Esophagus muscularis mucosa (tissue), 4 donors: ENCODE measurements at places on chromosomes 3 and 15. TPM values are rescaled to one million over a fixed set of nuclear protein-coding genes. Genes with fewer than 3 reads are reported as not detected.

PP2D1 gene
- not detected for total RNA-seq

DUOX1 gene
- 0.58 TPM for total RNA-seq

LTK gene
- 2.4 TPM for total RNA-seq

DNA sequence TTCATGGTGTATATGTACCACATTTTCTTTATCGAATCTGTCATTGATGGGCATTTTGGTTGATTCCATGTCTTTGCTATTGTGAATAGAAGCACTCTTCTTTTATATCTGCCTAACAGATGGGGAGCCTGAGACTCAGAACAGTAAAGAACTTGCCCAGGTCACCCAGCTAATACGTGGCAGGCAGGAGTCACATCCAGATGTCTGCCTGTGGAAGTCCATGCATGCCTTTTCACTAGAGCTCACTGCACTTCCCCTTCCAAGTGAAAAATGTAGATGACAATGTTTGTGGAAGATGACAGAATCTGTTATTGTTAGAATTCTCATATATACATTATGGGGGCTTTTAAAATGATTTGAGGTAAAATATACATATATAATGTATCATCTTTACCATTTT lies 165.0 kb downstream of the PDZRN3 start:
- no peaks in the 10 kb centered on the region for H3K27me3 ChIP-seq
- no peaks in the 10 kb centered on the region for H3K36me3 ChIP-seq
- no peak for DNase-seq
- no peak overlapping the region for H3K4me3 ChIP-seq

DNA sequence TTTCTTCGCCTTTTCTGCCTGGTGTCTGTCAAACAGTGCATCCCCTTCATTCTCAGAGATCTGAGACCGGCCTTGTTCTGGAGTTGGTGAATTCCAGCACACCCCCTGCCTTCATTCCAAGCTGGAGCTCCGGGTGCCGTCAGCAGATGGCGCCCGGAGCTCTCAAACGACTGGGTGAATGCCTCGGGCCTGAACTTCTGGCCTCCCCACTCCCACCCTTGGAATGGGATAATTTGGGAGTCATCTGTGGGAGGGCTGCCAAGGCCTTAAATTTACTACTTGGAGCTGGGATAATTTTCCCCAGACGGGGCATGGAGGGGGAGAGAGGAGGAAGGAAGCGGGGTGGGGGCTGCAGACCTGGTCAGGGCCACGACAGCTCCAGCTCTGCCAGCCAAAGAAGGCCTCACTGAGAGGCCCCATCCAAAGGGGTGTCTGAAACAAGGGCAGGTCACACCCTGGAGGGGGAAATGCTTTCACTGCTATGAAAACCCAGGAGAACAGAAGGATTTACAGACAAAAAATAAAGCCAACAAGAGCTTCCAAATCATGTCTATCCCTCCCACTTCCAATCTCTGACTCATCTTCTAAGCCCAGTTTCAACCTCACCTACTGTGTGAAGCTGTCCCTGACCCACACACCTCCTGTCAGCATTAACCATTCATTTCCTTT lies 187.9 kb downstream of the OPA1 start:
- H3K4me3 ChIP-seq, result no peak overlapping the region
- peaks cover 10% of the 10 kb centered on the region for H3K4me1 ChIP-seq
- H3K36me3 ChIP-seq, result no peaks in the 10 kb centered on the region
- no peak for DNase-seq
- no peaks in the 10 kb centered on the region for H3K27me3 ChIP-seq

DNA sequence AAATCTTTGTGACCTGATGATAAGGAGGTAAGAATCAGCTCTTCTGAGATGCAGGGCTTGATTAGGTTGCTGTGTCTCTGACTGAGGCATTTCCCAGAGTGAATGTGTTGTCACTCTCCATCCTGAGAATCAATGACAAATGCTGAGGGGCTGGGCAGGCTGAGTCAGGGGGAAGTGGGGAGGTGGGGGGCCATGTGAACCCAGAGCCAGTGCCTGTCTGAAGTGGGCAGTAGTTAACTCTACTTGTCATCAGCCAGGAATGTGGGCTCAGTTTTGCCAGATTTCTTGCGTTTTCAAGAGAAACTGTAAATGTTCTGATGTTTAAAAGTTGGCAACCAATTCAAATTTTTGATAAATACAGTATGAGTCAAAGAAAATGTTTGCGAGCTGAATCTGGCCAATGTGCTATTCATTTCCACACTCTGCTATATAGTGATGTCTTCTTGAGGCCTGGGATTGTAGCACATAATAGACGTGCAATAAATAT lies 3.1 kb upstream of the BNC1 start:
- H3K4me1 ChIP-seq, result peaks cover 12% of the 10 kb centered on the region
- peaks cover 57% of the 10 kb centered on the region for H3K27me3 ChIP-seq
- H3K36me3 ChIP-seq, result no peaks in the 10 kb centered on the region
- H3K4me3 ChIP-seq, result no peak overlapping the region
- H3K27ac ChIP-seq, result no peak overlapping the region

- no peaks in the 10 kb centered on the region for H3K36me3 ChIP-seq
- H3K4me1 ChIP-seq, result peaks cover 70% of the 10 kb centered on the region
- DNase-seq, result no peak
- no peak overlapping the region for H3K27ac ChIP-seq
- no peak overlapping the region for H3K4me3 ChIP-seq
These were observed 81.6 kb downstream of the FBN1 start for GRCh38 chr15:48563934-48564333.

DNA sequence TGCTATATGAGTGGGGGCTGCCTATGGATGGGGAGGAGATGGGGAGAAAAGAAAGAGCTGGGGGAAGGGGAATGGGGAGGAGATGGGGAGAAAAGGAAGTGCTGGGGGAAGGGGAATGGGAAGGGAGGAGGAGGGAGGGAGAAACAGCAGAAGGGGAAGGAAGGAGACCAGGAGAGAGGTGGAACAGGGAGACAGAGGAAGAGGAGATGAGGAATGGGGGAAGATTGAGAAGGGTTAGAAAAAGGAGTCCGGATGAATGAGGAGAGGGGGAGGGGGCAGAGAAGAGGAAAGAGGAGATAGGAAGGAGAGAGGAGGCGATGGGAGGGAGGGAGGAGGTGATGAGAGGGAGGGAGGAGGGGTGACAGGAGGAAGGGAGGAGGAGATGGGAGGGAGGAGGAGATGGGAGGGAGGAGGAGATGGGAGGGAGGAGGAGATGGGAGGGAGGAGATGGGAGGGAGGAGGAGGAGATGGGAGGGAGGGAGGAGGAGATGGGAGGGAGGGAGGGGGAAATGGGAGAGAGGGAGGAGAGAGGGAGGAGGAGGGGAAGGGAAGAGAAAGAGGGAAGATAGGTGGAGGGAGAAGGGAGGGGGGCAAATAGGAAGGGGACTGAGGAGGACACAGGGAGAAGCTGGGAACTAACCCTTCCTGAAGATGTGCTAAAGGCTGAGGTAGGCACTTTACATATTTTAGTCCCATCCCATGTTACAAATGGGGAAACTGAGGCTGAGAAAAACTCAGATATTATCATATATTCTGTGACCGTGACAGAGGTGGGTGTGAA lies 6.6 kb upstream of the BCL2L10 start:
- no peaks in the 10 kb centered on the region for H3K4me1 ChIP-seq
- DNase-seq, result no peak
- H3K27me3 ChIP-seq, result no peaks in the 10 kb centered on the region
- H3K27ac ChIP-seq, result no peak overlapping the region
- no peak overlapping the region for H3K4me3 ChIP-seq

DNA sequence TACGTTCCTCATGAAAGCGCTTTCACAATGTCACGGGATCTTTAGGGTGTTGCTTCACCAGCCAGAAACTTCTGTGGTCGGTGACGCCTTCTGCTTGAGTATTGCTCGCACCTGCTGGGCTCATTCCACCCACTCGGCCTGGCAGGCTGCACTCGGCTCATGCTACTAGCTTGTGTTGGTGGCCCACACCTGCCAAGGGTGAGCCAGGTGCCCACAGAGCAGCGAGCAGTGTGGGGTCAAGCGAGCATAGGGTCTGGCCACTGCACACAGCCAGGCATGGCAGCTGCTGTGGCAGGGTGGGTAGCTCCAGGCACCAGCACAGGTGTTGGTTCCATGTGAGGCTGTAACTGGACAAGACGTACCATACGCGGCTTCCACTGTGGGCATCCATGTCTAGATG lies 202.9 kb upstream of the CADM2 start:
- no peaks in the 10 kb centered on the region for H3K4me1 ChIP-seq
- H3K27ac ChIP-seq, result no peak overlapping the region
- H3K4me3 ChIP-seq, result no peak overlapping the region
- no peaks in the 10 kb centered on the region for H3K27me3 ChIP-seq
- DNase-seq, result no peak
